ENCODE measurements at places on chromosomes 5 and 9. TPM values are rescaled to one million over a fixed set of nuclear protein-coding genes. Genes with fewer than 3 reads are reported as not detected.

DNA sequence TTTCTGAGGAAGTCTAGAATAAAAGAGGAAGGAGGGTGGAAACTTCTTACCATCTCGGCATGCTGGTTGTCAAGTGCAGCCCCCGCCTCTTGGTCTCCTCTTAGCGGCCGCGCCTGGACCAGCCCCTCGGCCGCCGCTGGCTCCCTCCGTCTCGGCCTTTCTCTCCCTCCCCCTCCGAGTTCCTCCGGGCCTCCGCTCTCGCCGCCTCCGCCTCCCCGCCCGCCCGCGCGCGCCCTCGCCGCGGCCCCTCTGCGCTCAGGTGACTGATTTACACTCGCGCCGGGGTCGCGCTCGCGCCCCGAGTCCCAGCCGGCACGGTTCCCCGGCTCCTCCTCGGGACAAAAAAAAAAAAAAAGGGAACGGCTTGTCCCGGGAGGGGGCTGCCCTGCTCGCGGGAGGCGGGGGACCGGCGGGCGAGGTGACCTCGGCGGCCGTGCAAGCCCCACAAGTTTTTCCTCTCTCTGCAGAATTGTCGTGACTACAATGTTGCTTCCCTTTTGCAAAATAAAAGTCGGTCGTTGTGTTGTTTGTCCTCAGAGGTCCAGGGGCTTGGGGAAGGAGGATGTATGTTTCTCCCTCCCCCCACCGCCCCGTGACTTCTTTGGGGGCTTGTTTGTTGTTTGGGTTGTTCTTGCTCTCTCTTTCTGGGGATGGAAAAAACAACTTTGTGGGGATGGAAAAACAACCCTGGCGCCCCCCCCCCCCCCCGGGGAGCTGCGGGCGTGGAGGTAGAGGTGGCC is at the start of gene BNC2:
TSS of gene BNC2 (minus strand) at position 75 of the 740 bp plus-strand sequence. CDS start at position 53, 22 bp downstream.
- no peaks in the 10 kb centered on the region for H3K27me3 ChIP-seq
- H3K27ac ChIP-seq, result peak within 1 kb of the TSS; percentile 75
- peak within 1 kb of the TSS; percentile 54 for H3K4me3 ChIP-seq

GRCh38 chr5:79062436-79062835 is 7.0 kb downstream of the DMGDH start:
- no peaks in the 10 kb centered on the region for H3K36me3 ChIP-seq
- H3K4me3 ChIP-seq, result no peak overlapping the region
- no peaks in the 10 kb centered on the region for H3K4me1 ChIP-seq
- H3K27me3 ChIP-seq, result no peaks in the 10 kb centered on the region
- DNase-seq, result no peak

DNA sequence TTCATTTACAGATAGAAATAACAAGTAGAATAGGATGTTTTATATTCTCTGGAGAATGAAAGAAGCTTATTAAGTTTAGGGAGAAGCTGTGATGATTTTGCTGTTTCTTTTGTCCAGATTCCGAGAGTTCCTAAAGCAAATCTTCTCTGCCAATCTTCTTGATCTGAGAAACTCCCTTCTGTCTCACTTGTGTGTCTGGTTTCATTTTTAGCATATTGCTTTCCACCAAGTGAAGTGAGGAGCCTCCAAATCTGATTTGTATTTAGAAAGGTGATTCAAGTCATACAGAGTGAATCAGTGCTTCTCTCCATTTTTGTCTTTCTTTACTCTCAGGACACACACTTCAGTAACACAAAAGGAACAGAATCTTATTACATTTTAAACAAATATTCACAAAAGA is 48.4 kb downstream of the STX17 start:
- no peaks in the 10 kb centered on the region for H3K27me3 ChIP-seq

HK3 gene
- 2.8 TPM for total RNA-seq

OLFML2A gene
- total RNA-seq, result 40.7 TPM

- no peaks in the 10 kb centered on the region for H3K36me3 ChIP-seq
- peaks cover 2% of the 10 kb centered on the region for H3K4me1 ChIP-seq
- no peaks in the 10 kb centered on the region for H3K27me3 ChIP-seq
- no peak for DNase-seq
- H3K27ac ChIP-seq, result no peak overlapping the region
- no peak overlapping the region for H3K4me3 ChIP-seq
Measured at GRCh38 chr9:14189578-14189977, 124.4 kb downstream of the NFIB start.

GRCh38 chr5:107539726-107540330 is 130.9 kb downstream of the EFNA5 start:
- DNase-seq, result no peak
- H3K4me3 ChIP-seq, result no peak overlapping the region
- no peaks in the 10 kb centered on the region for H3K36me3 ChIP-seq

GRCh38 chr5:102802708-102803458 is 47.8 kb downstream of the PAM start:
- H3K4me3 ChIP-seq, result no peak overlapping the region
- H3K36me3 ChIP-seq, result no peaks in the 10 kb centered on the region
- DNase-seq, result no peak
- H3K27me3 ChIP-seq, result no peaks in the 10 kb centered on the region
- H3K27ac ChIP-seq, result no peak overlapping the region
- H3K4me1 ChIP-seq, result peaks cover 28% of the 10 kb centered on the region

DNA sequence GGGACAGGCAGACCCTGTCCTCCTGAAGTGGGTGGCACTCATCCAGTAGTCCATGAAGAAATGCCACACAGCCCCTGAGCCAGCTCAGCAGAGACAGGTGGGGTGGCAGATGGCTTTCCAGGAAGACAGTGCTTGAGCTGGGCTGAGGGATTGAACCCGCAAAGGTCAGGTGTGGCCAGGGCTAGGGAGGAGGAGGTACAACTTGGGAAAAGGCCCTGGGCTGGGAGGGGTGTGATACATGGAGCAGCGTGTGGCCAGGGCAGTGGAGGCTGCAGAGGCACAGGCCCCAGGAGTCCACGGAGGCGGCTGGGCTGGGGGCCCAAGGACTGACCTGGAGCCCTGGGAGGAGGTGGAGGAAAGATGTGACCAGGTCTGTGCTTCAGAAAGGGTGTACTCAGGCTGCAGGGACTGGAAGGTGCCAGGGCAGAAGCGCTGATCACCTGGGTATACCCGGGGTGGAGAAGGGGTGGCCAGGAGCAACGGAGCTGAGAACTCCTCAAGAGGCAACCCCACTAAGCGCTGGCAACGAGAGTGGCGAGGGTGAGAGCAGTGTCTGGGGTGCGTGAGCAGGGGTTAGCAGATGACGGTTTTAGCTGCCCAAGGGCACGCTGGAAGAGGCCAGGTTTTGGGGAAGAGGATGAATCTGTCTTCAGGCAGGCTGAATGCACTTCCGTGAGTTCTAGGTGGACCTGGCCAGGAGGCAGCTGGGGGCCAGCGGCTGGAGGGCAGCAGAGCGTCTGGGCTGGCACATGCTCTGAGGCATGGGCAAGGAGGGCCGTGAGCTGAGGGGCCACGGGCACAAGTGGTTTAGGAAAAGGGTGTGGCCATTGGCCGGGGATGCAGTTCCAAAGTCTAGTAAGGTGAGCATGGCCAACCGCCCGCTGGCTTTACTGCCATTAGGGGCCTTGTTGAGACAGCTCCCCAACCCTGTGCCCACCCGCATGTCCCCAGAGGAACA is 3.9 kb upstream of the RABL6 start:
- H3K27ac ChIP-seq, result no peak overlapping the region
- DNase-seq, result no peak
- no peaks in the 10 kb centered on the region for H3K27me3 ChIP-seq
- no peaks in the 10 kb centered on the region for H3K36me3 ChIP-seq
- H3K4me1 ChIP-seq, result peaks cover 37% of the 10 kb centered on the region
- H3K4me3 ChIP-seq, result no peak overlapping the region

Data from thyroid gland (tissue), 4 donors.